ENCODE measurements at places on chromosomes 4 and X.
A peak's percentile ranks its signal among the peaks of the same experiment; 100 is the strongest.

GRCh38 chr4:52368895-52369294, 290.2 kb downstream of the USP46 start:
- no peak for DNase-seq

DNA sequence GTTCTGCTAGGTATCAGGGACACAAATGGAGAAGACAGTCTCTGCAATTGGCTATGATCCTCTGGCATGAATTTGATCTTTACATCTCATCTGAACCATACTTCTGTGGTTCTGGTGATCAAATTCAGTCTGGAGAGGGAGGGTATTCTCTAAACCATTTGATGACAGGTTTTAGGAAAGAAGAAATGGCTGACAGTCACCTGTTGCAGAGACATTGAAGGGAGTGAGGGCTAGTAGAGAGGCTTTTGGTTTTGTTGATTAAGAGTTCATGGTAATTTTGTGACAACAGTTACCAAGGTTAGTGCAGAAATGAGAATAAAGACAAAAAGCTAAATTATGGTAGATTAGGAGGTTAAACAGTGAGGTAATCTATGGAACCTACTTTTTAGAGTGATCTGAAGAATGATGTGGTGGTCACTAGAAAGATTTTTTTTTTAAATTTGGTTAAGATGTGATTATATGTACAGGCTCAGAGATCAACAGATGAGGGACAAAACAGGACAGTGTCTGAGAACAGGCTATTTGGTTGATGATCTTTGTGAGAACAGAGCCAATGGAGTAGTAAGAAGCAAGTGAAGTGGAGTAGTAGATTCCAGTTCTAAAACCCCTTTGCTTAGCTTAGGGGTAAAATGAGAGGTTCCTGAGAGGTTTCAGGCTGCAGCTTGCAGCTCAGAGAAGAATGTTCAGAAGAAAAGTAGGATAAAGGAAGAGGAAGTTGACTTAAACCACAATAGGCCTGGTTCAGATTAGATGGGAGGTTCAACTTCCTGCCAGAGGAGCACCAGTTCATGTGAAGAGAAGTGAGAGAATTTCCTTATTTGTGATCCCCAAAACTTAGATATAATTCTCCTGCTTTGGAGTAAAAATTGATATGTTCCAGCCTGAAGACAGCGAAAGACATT, 34.7 kb downstream of the VSIG4 start:
- no peak for DNase-seq

GRCh38 chr4:53790286-53790685, 199.0 kb upstream of the LNX1 start:
- DNase-seq: no peak

DNA sequence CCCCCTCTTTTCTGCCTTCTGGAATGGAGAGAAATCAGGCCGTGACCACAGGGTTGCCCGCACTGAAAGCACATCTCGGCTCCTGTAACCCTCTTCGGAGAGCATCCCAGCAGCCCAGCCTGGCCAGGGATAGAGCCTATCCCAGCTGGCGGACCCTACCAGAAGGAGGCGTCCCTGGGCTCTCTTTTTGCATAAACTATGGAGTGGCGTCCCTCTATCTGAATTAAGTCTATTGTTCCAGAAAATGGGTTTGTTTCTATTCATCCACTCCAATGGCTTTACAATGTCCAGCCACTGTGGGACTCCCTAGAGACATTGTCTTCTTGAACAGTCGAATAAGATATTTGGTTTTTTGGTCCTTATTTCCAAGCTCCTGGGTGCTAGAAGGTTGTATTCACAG, 689 bp upstream of the NHSL2 start:
- DNase-seq: no peak

DNA sequence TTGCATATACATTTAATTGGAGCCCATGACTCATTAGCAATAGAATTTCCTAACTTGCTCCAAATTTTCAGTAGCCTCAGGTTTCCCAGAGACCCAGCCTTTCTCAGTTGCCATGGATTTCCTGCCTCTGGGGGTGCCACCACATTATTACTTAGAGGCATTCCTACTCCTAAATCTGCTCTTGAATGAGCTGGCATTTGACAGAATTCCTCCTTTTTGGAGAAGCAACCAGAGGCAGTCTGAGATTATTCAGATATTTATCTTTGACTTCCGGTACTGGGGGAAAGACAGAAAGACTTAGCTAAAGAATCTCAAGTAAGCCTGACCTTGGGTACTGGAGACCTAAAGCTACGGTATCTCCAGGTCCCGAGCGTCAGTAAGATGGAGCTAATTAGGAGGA, 76.3 kb downstream of the DCHS2 start:
- DNase-seq: no peak

DNA sequence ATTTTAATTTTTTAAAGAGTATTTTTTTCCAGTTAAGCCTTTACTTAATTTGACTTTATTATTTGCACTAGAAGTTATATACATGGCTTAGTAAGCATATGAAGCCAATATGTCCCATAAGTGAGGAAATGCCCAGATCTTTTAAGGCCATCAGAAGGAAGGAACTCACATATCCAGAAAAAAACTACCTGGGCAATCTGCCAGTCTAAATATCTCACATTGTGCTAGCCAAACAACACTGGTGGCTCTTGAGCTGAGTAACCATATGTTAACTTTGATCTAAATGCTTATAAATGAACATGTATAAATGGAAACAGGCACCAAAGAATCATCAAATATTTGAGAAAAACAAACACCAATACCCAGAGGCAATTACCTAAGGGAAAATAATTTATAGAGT, 138.6 kb upstream of the APOOL start:
- no peak for DNase-seq

DNA sequence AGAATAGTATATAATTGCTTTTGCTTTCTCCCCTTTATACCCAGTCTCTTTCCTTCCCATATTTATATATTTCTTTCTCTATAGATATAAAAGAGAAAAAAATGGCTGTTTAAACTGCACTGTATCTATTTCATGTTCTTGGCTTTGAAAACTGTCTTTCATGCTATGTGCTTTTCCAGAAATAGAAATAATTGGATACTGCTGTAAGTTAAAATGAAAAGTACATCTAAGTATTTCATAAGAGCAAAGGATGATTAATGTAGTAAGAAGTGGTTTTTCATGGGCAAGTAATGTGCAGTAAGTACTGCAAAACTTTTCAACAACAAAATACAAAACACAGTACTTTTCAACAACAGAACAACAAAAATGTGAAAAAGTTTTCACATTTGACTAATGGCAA, 237.9 kb downstream of the SNCA start:
- no peak for DNase-seq

- no peak for DNase-seq
These were observed 43.1 kb upstream of the FGF2 start for GRCh38 chr4:122783301-122784215.

GRCh38 chr4:60450054-60450453, 750.1 kb upstream of the ADGRL3 start:
- no peak for DNase-seq

DNA sequence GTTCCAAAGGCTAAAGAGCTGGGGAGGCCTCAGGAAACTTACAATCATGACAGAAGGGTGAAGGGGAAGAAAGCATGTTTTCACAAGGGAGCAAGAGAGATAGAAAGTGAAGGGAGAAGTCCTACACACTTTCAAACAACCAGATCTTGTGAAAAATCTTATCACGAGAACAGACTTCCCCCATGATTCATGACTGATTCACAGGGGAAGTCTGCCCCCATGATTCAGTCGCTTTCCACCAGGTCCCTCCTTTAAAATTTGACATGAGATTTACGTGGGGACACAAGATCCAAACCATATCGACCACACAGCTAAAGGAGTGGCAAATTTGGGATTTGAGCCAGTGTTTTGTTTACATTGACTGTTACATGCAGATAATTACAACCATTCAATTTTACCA, 971.1 kb upstream of the HS3ST1 start:
- no peak for DNase-seq

DNA sequence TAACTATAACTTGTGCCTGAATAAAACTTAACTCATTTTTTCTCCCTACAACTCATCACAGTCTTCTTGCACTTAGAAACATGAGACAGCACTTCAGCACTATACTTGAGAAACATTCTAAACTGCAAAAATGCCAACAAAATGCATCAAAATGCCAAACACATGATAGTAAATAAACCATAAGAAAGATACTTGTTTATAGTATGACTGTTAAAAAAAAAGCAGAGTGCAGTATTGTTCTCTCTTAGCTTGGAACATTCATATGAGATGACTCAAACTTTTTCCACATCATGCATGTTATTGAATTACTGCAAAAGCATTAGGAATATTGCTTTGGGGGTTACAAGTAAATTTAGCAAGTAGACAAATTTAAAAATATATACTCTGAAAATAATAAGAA, 135.7 kb upstream of the ANXA10 start:
- DNase-seq: no peak

DNA sequence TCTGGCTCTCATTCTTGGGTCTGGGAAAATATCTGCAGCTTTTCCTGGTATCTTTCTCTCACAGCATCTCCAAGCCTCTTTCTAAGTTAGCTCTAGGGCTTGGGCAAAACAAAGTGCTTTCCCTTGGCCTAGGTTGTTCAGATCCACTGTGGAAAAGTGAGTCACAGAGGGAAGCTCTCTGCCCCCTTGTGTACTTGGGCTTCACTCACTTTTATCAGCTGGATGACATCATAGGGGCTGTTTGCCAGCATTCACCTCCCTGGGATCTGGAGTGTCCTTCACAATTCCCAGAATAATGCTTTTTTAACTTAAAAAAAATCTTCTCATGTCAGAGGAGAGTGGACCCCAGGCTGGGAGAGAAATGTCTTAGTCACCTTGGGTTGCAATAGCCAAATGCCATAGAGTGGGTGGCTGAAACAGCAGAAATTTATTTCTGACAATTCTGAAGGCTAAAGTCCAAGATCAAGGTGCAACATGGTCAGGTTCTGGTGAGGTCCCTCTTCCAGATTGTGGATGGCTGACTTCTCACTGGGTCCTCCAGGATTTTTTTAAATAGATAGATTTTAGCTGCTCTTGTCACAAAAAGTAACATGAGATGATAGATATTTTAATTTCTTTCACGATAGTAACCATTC, 247.8 kb downstream of the SH2D1A start:
- DNase-seq: no peak

- DNase-seq: no peak
These were observed 285.2 kb upstream of the GATB start for GRCh38 chr4:152045807-152046571.

DNA sequence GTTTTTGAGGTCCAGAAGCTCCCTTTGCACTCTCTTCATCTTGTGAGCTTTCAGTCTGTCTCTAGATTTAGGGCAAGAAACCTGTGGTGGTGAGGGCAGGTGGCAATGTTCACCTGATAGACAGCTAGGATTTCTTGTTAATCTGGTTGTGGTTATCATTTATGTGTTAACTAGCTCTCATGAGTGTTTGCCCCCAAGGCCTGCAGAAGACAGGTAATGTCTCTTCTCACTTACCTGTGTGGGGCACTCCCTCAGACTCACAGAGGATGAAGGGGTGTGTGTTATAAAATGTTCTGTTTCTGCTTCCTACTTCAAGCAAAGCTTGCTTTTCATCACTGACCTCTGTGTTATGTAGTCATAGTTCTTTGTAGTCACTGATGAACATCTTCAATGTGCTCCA, 17.8 kb downstream of the EGF start:
- DNase-seq: no peak

DNA sequence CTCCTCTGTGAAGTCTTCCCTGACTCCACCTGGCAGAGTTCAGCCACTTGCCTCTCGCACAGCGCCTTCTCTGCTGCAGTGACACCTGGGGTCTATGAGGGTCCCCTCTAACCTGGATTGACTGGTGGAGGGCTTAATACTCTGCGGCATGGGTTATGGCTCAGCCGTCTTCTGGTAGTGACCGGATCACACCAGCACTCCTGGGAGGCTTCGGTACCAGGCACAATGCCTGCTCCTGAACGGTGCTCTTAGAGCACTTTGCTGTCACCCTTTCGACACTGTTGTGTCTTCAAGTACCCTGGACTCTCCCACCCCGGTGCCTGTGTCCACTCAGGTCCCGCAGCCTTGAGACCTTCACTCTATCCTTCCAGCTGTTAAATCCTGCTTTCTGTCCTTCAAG, 50.0 kb downstream of the C4orf50 start:
- no peak for DNase-seq

DNA sequence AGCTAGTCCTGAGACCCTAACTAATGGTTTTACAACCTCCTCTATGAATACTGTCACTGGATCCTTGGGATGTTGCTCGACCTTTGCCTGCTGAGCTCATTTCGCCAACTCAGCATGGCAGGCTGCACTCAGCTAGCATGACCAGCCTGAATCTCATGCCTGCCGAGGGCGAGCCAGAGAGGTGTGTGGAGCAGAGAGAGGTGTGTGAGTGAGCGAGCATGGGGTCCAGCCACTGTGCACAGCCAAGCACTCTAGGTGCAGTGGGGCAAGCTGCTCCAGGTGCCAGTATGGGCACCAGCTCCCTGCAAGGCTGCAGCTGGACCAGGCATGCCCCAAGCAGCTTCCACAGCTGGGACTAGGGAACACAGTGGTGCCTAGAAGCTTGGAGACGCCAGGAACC, 410.9 kb downstream of the PCDH10 start:
- DNase-seq: no peak

DNA sequence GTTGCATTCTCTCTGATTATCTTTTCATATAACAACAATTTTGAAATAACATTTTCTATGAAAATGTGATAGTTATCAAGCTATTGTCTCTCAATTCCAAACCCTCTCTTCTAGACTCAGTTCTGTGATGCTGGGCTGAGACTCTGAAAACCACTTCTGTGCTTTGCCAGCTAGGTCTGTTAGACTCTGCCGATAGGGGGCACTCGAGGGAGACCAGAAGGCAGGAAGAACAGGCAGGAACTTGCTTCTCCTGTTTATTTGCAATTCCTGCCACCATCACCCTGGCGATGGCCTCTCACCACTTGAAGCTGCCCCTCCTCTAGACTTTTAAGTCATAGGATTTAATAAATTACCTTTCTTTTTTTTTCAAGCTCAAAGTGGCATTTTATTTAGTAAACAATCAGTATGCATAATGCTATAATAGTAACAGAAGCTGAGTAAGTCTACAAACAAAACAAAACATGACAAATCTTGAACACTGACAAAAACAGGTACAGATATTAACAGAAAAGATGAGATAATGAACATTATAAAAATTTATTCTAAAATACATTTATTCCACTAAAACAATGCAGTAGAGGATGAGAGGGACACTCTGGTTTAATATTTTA, 49.7 kb downstream of the RASL11B start:
- peak; percentile 13 for DNase-seq

DNA sequence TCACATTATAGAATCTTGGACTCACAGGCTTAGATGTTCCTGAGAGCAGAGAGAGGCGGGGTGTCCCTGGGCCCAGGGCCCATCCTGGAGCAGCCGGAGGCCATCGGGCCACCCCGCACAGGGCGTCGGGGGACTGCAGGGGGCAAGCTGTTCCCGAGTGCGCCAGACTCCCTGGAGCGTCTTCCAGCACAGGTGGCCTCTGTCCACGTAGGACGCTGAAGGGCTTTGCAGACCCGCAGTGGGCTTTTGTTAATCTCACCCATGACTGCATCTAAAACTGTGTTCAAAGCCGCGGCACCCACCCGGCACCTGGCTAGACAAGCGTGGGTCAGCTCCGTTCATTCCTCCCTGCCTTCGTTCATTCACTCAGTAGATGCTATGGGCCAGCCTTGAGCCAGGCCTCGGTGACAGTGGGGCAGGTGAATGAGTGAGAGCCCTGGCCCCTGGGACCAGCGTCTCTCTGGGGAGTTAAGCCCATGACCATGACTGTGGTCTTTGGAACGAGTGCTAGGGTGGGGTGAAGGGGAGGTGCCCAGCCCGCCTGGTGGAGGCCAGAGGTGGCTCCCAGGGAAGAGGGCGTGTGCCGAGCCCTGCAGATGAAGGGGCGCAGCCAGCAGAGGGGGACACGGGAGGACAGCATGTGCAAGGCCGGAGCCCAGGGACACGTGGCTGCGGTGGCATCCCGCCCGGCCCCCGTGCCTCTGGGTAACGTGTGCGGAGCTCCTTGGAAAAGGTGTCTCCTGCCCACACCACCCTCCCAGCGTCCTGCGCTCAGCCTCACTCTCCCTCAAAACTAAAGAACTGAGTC, 98.3 kb downstream of the HMX1 start:
- no peak for DNase-seq
